IMR-90 (cell line): ENCODE measurements at places on chromosomes 7 and 10. TPM values are rescaled to one million over a fixed set of nuclear protein-coding genes. Genes with fewer than 3 reads are reported as not detected.

- DNase-seq, result no peak
Observed at GRCh38 chr7:122989041-122989440, 6.5 kb downstream of the TAS2R16 start.

- DNase-seq, result no peak
Observed at GRCh38 chr10:3471472-3471871, 298.9 kb upstream of the PITRM1 start.

- no peak for DNase-seq
Observed at GRCh38 chr10:124287791-124288190, 130.9 kb downstream of the OAT start.

Gene SORCS1
- under 0.01 TPM in 1 of 2 replicates, not detected in the other for total RNA-seq

GRCh38 chr7:47332213-47332612 lies 249.7 kb downstream of the TNS3 start:
- DNase-seq, result no peak

Gene FMC1
- total RNA-seq, result 6.1 and 6.4 TPM in 2 replicates

Gene PARD3
- total RNA-seq, result 34.2 and 37.5 TPM in 2 replicates

Gene PNLIPRP2
- not detected in 2 replicates for total RNA-seq

Gene EN2
- not detected in 2 replicates for total RNA-seq

Gene MMP21
- total RNA-seq, result not detected in 2 replicates

- no peak for DNase-seq
Observed at GRCh38 chr7:118224521-118224920, at the start of gene ANKRD7. TSS of gene ANKRD7 (plus strand) at chr7:118224704. CDS start at chr7:118224831, 127 bp downstream.

DNA sequence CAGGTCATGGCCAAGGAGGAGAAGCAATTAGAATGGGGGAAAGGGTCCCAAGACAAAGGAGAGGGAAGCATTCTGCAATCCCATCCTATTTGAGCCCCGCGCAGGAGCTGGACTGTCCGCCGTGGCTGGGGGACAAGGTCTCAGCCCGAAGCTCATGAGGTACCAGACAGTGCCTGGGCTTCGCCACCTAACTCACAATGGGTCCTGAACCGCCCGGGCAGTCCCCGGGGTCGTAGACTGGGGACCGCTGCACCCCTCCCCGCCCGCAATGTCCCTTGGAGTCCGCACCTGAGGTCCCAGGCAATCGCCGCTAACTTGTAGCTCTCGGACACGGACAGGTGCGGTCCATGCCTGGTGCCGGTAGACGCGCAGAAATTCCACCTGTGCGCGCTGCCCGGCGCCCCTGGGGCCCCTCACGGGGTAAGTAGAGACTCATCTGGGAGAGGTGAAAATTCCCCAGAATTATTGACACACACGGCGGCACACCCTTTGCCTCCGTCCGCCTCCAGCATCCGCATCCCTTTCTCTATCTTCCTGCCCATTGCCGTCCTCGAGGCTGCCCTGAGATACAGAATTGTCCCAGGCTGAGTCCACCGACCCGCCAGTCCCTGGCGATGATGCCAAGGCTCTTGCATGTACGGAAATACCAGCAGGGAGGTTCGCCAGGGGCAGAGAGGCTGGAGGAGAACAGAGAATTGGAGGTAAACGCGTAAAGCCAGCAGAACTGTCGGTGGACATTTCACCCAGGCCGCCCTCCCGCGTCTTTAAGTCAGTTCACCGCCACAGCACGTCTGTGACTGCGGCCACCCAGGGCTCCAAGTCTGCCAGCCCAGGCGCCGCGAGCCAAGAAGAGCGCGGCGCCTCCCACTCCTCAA lies 1.8 kb downstream of the CHRM2 start:
- DNase-seq, result peak; percentile 30

DNA sequence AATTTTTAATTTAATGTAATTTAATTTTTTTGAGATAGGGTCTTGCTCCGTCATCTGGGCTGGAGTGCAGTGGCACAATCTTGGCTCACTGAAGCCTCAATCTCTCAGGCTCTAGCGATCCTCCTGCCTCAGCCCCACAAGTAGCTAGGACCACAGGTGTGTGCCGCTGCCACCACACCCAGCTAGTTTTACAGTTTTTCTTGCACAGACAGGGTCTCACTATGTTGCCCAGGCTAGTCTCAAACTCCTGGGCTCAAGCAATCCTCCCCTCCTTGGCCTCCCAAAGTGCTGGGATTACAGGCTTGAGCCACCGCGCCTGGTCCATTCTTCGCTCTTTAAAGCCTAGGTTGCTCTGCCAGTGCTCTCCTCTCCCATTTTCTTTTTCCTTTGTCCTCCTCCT lies 12.9 kb downstream of the CALML3 start:
- DNase-seq, result no peak

- DNase-seq, result peak; percentile 2
Observed at GRCh38 chr7:35286422-35286821, 32.5 kb upstream of the TBX20 start.

- no peak for DNase-seq
Observed at GRCh38 chr7:95605275-95605674, 9.0 kb upstream of the PDK4 start.

DNA sequence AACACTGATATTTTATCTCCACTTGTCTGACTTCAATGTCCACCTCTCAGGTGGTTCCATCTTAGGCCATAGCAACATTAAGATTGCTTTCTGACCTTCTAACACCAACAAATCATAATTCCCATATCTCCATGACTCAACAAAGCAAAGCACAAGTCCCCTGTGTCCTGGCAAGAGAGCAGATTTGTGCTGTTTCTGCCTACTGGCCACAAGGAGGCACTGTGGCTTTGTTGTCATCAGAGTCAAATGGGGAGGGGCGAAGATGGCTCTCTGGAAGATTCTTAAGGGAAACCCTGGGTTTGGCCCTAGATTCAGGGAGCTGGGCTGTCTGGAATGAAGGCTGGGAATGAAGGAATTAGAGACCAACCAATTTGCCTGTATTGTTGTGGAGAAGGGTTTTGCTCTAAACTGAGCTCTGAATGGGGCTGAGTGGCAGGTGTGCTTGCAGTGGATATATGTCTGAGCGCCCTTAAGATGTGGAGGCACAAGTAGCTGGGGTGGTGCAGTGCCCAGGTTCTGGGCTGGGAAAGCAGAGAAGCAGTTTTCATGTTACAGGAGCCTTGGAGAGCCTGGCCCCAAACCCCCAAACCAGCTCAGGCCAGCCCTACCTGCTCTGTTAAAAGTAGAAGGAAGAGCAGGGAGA lies 154.8 kb upstream of the PRSS58 start:
- DNase-seq, result peak; percentile 73

DNA sequence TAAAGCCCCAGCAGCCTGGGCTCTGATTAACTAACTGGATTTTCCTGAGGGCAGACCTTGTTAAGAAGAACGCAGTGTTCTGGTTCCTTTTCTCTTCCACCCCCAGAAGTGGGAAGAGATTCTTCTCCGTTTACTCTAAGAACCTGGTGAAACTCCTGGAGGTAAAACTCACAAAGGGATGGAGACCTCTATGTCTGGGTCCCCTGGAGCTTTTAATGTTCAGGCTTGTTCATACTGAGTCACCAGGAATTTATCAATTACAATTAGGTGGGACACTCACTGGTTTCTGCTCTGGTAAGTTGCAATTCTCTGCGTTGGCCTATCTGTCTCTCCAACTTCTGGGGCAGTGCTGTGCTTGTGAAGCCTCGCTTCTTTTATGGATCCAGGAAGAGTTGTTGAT lies 73.3 kb upstream of the CACNB2 start:
- no peak for DNase-seq

GRCh38 chr7:155724327-155725005 lies 80.0 kb downstream of the RBM33 start:
- no peak for DNase-seq

GRCh38 chr7:11210374-11210773 lies 236.7 kb downstream of the PHF14 start:
- DNase-seq, result no peak

- DNase-seq, result no peak
Observed at GRCh38 chr10:63692220-63692896, 171.2 kb downstream of the REEP3 start.

- DNase-seq, result no peak
Observed at GRCh38 chr10:128881086-128881485, 586.0 kb upstream of the MGMT start.

GRCh38 chr10:127940866-127941640 lies 34.1 kb downstream of the PTPRE start:
- DNase-seq, result no peak

DNA sequence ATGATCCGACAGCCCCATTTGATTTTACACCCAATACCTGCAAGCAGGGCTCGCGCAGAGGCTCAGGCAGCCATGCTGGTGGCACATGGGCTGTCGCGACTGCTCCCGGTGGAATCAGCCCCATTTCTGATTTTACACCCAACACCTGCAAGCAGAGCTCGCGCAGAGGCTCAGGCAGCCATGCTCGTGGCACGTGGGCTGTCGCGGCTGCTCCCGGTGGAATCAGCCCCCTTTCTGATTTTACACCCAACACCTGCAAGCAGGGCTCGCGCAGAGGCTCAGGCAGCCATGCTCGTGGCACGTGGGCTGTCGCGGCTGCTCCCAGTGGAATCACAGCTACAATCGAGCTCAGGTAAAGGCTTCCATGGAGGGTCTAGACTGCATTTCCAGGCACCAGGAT lies 244.1 kb downstream of the PTPRN2 start:
- no peak for DNase-seq

Gene PKD1L1
- total RNA-seq, result under 0.01 TPM in 2 replicates

- no peak for DNase-seq
Observed at GRCh38 chr10:118300320-118300719, 41.8 kb downstream of the FAM204A start.

- DNase-seq, result no peak
Observed at GRCh38 chr7:96996111-96996957, 9.0 kb upstream of the DLX6 start.

- no peak for DNase-seq
Observed at GRCh38 chr10:124109261-124109660, 15.9 kb upstream of the CHST15 start.
